Mesothelial cell of epicardium (in vitro differentiated cells): ENCODE measurements at places on chromosomes 11 and 22. TPM values are rescaled to one million over a fixed set of nuclear protein-coding genes. Genes with fewer than 3 reads are reported as not detected.

DNA sequence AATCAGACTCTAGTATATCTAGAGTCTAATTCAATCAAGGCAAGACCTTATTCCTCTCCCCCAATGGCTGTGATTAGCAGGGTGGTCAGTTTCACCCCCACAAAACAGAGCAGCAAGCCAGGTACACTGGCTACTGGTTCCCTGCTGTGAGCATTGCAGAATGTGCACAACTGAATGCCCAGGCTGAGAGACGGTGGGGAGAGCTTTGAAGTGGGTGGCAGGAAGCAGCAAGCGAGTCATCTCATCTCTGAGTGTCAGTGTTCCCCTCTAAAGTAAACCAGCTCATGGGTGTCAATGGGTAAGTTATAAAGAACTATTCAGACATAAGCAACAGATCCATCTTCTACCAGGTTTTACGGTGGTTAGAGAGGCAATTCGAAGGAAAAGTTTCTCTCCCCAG is 37.6 kb downstream of the GAB4 start:
- no peak for DNase-seq

DNA sequence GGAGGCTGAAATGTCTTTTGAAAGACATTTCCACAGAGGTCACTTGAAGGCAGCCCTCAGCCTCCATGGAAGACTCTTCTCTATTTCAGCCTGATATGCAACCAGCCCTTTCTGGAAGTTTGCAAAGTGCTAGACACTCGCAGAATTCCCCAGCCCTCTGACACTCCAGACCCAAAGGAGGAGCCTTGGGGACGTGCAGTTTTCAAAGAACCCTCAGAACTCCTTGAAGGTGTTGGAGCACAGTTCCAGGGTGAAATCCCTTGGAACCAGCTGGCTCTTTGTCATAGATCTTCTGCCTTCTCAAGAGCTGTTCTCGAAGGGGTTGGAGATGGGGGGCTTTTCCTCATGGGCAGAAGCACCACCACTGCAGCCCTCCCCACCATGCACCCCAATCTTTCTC is 19.6 kb downstream of the SPATA19 start:
- no peak for DNase-seq

DNA sequence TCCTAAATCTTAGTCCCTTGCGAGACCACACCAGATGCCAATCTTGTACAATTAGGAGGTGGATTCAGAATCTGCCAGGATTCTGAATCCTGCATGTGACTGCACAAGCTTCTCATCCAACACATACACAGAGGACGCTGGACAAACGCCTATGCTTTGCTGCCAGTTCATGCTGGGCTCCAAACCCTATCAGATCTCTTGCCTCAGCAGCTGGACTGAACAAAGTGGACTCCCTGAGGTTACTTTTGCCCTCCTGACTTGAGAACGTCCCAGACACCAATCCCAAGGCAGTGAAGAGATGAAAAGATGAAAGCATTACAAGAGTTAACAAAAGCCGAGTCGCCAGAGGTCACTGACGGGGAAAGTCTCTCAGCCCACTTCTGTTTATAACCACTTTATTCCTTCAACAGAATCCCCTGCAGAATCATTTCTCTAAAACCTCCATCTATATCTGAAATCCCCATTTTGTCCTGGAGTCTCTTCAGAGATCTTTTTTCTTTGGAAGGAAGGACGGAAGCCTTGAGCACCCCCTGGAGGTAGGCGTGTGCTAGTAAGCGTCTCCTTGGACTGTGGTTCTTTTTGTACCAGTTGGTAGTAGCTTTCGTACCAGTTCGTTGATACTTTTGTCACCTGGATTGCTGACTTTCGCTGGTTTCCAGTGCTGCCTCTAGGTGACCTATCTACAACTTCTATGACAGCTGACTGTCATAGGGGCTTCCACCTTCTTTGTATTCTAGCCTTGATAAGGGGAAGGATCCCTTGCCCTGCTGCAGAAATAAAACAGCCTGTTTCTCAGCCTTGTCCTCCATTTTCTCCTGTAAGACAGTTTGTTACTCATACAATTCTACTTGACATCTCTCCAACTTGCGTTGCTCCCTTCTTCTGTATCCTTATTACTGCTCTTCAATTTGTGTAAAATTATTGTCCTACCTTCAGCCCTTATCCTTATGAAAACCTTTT is 26.1 kb upstream of the EED start:
- DNase-seq = peak; percentile 63

- DNase-seq = no peak
These were observed 37.8 kb upstream of the APOA1 start for GRCh38 chr11:116875194-116875593.

DNA sequence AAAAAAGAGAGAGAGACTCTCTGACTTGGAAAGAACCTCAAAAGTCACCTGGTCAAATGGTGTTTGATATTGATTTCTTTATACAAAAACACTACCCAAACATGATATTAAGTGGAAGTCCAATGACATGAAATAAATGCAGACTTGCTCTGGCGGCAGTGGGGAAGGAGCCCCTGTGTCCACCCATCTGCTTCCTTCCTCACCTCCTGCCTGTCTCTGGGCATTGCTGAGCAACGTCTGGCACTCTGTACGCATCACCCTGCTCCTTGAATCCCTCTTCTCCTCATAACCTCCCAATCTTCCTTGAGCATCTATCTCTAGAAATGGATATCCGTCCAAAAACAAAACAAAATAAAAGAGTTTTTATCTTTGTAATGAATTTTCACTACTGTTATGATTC is 39.9 kb upstream of the GRAMD1B start:
- no peak for DNase-seq

DNA sequence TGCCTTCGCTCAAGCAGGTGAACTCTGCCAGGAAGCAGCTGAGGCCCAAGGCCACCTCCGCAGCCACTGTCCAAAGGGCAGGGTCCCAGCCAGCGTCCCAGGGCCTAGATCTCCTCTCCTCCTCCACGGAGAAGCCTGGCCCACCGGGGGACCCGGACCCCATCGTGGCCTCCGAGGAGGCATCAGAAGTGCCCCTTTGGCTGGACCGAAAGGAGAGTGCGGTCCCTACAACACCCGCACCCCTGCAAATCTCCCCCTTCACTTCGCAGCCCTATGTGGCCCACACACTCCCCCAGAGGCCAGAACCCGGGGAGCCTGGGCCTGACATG is 123.4 kb downstream of the SEZ6L start:
- DNase-seq = no peak

DNA sequence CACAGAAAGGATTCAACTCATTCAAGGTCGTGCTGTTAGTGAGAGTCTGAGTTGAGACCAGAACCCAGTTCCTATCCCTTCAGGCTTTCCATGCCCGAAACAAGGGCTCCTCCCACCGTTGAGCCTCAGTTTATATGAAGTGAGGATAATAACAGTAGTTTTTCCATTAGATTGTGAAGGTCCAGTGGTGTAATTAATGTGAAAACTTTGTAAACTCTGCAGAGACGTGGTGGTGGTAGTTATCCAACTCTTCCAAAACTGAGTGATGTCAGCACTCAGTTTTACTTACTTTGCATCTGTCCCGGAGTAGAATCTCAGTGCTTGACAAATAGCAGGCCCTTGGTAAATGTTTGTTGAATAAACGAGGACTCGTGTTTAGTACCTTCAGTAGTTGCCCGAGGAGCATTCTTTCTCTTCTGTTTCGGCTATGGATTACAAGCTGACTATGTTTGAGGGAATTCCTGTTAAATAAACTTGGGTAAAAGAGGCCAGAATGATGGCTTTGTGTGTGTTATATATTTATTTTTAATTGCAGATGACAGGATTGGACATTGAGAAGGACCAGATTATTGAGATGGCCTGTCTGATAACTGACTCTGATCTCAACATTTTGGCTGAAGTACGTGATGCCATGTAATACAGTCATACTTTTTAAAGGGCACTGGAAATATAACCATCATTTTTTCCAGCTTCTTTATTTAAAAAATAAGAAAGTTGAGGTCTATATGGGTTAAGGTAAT is 1.0 kb downstream of the REXO2 start:
- DNase-seq = no peak

GRCh38 chr22:36257948-36258670 is 5.2 kb downstream of the APOL1 start:
- no peak for DNase-seq

- DNase-seq = no peak
These were observed 63.5 kb downstream of the APOL1 start for GRCh38 chr22:36316419-36316818.

- DNase-seq = no peak
These were observed 662.5 kb downstream of the LUZP2 start for GRCh38 chr11:25159341-25159740.

DNA sequence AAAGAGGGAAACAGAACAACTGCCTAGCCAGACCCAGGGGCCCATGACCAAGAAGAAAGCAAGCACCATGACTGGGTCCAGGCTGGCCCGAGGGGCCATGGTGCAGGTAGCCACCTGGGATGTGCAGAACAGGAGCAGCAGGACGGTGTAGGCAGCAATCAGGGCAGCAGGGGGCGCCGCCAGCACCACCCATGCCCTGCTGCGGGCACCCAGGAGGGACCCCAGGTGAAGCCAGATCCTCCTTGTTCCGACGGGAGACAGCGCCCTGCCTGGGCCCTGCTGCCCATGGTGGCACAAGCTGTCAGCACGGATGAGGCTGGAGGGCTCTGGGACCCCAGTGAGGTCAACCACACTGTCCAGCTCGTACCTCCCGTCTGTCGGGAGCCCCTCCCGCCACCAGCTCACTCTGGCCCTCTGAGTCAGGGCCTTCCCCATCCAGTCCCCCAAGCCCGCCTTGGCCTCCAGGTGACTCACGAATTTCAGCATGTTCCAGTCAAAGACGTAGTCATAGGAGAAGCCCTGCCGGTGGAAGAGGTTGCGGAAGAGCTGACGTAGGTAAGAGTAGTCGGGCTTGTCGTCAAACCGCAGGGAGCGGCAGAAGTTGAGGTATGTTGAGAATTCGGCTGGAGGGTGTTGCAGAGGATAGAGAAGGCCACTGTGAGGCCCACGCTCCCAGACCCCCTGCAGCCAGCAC is 18.8 kb downstream of the CSNK1E start:
- peak; percentile 56 for DNase-seq

DNA sequence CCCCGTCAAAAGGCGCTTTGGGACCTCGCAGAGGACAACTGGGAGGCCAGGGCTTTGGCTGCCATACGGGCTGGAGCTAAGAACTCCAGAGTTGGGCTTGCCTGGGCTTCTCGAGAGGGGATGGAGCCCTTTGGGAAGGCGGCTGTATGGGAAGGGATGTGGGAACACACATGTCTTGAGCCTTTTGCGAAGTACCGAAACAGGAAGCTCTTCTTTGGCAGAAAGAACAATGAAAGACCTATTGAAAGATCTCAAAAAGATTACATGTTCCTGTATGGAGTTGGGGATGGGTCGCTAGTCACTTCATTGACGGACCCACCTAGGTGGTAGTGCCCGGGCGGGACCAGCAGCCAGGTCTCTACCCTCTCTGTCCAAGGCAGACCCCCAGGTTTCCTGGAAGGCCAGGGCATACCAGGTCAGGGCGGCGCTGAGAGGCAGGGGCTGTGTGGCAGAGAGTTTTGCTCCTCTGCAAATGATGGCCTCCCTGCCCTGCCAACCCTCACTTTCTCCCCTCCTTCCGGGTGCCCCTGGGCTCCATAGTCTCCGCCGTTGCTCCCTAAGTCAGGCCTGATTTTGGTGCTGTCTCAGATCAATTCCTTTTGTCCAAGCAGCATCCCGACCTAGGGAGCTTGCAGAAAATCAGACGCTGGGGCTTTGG is 1.0 kb downstream of the ST14 start:
- no peak for DNase-seq

GRCh38 chr11:43504316-43504950 is 145.7 kb downstream of the TTC17 start:
- DNase-seq = no peak

PDE3B gene
- 10.1 to 12.3 TPM (median 10.7 TPM) in 3 replicates for total RNA-seq

DENND5A gene
- total RNA-seq = 84.9 to 89.6 TPM (median 85.5 TPM) in 3 replicates

TXNRD2 gene
- total RNA-seq = 21.0 to 23.2 TPM (median 22.9 TPM) in 3 replicates

SHISAL1 gene
- 0.58 to 0.72 TPM (median 0.62 TPM) in 3 replicates for total RNA-seq
